Suppressor macrophage (primary cell): ENCODE measurements at places on chromosomes 12 and 14.

- DNase-seq: peak; percentile 82
Observed at GRCh38 chr12:447141-447540, 12.6 kb upstream of the B4GALNT3 start.

GRCh38 chr12:47236109-47236714 is 156.5 kb upstream of the AMIGO2 start:
- no peak for DNase-seq

DNA sequence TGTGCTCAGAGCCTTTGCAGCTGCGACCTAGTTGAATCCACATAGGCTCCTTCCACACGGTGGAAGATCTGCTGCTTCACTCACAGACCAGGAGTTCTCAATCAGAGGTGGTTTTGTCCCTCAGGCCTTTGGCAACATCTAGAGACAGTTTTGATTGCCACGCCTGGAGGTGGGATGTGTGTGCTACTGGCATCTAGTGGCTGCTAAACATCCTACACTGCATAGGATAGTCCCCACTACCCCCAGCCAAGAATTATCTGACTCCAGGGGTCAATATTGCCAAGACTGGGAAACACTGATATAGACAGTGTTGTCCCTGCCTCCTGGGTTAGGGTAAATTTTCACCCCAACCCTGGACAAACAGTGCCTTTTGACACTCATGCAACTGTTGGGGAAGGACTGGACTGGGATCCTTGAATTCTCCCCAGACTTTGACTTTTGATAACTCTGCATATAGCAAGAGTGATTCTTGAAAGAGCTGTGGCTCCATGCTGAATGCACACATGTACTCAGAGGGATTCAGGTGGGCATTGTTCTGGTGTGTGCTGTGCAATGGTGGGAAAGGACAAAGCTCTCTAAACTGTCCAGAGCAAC is 39.8 kb downstream of the BAZ2A start:
- DNase-seq: no peak

DNA sequence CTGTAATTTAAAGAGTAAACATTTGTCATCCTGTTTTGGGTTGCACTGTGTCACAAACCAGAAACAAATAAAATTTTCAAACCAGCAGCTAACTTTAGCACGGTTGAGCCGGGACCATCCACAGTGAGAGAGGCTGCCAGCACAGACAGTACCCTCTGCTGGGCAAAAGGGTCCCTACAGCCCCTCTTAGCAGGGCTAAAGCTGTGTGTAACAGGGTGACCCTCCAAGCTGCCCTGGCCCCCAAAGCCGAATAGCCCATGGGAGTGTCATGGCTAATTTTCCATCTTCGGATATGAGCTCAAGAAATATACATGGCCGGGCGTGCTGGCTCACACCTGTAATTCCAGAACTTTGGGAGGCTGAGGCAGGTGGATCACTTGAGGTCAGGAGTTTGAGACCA is 157.1 kb upstream of the GRIN2B start:
- DNase-seq: no peak

GRCh38 chr12:23621900-23622299 is 327.6 kb downstream of the SOX5 start:
- DNase-seq: no peak

- DNase-seq: no peak
Observed at GRCh38 chr12:96571101-96571862, 81.9 kb downstream of the CFAP54 start.

DNA sequence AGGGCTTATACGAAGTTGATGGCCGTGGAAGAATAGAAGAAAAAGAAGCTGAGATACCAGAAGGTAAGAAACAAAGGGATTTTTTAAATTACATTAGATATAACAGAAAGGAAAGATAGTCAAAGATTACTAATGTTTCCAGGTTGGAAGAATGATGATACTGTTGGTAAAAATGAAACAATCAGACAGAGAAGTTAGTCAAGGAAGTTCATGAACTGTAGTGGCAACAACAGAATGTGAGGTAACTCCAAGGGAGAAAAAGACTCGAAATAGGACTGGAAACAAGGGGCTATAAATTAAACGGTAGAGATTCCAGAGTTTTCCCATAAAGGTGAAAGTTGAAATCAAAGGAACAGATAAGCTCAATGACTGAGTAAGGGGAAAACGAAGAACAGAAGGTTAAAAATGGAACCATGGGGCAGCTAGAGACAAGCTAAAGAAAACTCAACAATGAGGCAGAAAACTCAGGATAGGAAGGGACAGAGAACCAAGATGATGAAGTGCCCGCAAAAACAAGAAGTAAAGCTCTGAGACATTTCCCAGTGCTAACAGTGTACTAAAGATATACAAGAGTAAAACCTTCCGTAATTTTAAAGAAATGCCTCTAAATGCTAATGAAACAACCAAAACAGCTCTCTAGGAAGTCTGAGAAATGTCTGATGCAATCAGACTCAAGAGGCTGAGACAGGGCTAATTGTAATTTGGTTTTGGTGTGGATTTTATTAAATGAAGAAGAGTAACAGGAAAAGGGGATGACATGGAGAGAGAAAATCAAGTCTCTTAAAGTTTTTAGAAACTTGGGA is 70.0 kb downstream of the PPP2R5E start:
- DNase-seq: peak; percentile 70

DNA sequence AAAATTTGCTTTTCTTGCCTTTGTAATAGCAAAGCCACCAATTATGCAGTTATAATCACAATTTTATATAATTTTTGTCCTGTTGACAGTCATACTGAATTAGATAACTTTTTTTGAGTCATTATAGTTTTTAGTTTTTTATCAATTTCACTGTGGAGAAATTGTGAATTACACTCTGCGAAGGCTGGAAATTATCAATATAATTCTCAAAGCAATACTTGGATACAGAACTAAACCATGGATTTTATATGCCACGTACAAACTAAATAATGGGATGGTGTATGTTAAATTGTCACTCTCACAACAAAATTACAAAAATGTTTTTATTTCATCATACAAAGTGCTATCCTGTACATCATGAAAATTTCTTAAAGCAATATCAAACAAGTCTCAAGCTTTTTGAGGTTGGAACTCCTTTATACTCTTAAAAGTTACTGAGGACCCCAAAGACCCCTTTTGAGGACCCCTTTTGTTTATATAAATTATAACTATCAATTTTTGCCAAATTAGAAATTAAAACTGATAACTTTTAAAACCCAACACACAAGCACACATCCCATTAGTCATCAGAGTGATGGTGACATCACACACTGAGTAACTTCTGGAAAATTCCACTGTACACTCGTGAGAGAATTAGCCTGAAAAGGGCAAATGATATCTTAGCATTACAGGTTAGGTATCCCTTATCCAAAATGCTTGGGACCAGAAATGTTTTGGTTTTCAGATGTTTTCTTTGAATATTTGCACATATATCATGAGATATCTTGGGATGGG is 19.8 kb upstream of the AQP2 start:
- DNase-seq: peak; percentile 76

DNA sequence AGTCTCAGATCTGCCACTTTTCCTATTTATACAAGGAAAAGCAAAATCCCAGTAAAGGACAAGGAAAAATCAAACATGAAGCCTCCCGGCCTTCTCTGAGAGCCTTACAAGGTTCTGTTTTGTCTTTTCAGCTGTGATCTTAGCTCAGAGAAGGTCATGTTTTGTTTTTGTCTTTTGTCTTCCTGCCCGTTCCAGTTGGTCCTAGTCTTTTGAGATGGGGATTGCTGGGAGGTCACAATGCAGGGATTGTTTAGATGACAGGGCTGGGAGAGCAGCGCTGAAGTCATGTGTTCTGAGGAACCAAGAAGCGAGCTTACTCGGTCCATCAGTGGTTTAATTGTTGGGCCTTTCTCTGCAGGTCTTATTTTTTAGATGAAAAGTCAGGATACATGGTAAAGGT is 6.0 kb downstream of the PLEKHH1 start:
- DNase-seq: no peak

DNA sequence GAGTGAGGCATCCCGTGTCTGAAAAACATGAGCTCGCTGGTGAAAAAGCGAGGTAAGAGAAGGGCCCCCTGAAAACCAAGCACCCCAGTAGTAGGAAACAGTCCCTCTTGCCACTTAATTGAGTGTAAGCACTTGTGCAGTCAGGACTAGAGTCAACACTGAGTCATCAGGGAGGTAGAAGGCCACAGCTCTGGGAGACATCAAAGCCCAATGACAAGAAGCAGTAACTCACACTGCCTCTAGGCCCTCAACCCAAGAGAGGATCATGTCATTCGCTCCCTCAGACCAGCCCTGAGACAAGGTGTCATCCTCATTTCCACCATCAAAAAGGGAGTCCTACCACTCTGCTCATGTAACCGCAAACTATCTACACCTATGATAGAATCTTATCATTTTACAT is 17.8 kb downstream of the POMT2 start:
- peak; percentile 64 for DNase-seq

DNA sequence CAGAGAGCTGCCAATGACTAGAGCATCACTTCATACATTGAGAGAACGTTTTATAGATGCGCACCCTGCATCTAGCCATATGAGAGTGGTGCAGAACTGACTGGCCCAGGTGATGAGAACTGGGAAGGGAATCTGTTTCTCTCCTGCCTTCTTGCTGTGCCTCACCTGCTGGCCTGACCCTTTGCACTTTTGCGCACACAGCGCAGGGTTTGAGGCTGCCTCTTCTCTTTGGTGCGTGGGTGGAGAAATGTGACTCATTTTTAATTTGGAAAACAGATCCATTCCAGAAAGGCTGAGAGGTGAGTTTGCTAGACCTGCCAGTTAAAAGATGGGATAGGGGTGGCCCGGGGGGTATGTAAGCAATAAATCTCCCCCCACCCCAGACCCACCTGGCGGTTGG is 453 bp upstream of the ESRRB start:
- no peak for DNase-seq

GRCh38 chr12:12807970-12808702 is 5.0 kb upstream of the DDX47 start:
- peak; percentile 67 for DNase-seq

DNA sequence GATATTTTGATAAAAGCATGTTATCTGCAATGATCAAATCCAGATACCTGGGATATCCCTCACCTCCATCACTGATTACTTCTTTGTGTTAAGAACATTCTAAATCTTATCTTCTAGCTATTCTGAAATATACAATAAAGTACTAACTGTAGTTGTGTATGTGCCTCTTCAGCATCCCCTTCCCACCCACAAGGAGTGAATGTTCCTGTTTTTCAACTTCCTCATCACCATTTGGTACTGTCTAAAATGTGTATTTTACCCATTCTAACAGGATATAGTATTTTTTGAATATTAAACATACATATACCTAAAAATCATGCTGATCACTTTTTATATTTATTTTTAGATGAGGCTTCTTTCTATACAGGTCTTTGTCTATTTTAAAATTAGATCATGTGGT is 1252.6 kb downstream of the TMEM121 start:
- peak; percentile 39 for DNase-seq

DNA sequence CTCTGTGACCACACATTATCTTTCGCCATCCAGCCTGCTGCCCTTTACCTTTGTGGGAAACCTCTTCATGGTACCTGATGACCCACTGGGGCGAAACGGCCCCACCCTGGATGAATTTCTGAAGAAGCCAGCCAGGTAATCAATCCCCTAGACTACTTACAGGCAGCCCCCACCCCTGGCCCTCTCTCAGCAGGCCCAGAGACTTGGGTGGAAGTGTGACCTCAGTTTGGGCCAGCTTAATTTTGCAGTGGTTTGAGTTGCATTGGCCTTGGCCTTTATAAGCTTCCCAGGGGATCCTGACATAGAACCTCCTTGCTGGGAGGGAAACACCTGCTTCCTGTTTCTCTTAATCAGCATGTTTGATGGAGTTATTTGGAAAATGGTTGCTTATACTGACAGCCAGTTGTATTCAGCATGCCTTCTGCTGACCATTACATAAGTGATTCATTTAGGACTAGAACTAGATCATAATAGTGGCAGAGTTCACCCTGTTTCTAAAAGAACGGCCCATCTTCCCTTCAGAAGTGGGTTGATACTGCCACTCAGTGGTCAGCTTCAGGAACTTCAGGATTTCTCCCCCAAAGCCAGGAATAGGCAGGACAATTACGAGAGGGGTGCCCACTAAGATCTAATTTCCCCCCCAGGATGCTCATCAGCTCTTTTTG is 6.1 kb downstream of the SDR39U1 start:
- peak; percentile 69 for DNase-seq

DNA sequence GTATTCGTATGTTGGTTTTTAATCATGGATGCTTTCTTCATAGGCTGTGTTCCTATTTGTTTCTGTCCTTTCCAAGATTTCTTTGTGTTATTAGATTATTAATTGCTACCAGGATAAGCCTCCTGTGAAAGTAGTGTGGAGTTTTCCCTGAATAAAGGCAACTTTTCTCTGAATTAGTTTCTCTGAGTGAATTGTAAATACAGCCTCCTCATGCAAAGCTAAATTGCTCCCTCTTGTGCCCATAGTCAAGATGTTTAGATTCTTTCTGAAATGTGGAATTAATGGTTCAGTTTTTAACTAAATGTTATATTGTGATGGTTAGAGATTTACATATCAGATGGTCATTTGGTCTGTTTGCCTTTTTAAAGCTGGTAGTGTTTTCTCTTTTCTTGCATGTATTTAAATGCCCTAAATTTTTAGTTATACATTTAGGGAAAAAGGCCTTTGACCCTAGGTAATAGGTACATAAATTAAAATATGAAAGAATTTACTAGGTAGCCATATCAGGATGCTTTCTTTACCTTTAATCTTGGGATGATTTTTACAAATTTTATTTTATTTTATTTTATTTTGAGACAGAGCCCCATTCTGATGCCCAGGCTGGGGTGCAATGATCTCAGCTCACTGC is 8.9 kb downstream of the APAF1 start:
- DNase-seq: peak; percentile 87

GRCh38 chr14:35073486-35073885 is 27.4 kb downstream of the FAM177A1 start:
- DNase-seq: no peak

DNA sequence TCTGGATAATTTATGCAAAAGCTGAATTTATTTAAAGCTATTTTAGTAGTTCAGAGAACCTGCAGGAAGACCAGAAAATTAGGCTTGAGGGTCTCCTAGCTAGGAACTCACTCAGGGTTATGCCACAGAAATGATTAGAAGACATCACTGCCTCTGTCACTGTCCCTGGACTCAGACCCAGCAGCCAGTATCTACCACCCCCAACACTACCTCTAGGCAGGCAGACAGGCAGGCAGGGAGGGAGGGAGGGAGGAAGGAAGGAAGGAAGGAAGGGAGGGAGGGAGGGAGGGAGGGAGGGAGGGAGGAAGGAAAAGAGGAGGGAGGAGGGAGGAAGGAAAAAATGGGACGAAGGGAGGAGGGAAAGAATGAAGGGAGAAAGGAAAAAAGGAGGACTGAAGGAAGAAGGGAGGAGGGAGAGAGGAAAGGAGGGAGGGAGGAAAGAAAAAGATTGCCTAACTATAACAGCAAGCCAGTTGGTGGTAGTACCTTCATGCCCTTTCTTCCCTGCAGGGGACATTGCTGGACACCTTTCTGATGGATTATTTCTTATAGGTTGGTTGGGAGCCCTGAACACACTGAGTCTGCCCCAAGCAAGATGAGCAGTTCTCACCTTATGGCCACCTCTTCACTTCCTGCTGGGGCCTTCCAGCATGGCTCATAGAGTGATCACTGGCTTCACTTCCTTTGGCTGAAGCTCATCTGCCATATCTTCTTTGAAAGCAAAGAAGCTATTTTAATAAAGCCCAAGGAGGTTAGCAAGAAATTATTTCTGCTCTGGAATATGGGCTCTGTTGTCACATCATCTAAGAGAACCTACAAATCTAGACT is 49.7 kb downstream of the KICS2 start:
- no peak for DNase-seq
